ENCODE measurements at places on chromosomes 2 and 18. TPM values are rescaled to one million over a fixed set of nuclear protein-coding genes. Genes with fewer than 3 reads are reported as not detected.

DSG4 gene
- not detected for total RNA-seq

- peak; percentile 65 for ATAC-seq
These were observed 24.6 kb upstream of the CASP10 start for GRCh38 chr2:201158111-201158929.

FBXO36 gene
- total RNA-seq: 4.7 TPM

DNA sequence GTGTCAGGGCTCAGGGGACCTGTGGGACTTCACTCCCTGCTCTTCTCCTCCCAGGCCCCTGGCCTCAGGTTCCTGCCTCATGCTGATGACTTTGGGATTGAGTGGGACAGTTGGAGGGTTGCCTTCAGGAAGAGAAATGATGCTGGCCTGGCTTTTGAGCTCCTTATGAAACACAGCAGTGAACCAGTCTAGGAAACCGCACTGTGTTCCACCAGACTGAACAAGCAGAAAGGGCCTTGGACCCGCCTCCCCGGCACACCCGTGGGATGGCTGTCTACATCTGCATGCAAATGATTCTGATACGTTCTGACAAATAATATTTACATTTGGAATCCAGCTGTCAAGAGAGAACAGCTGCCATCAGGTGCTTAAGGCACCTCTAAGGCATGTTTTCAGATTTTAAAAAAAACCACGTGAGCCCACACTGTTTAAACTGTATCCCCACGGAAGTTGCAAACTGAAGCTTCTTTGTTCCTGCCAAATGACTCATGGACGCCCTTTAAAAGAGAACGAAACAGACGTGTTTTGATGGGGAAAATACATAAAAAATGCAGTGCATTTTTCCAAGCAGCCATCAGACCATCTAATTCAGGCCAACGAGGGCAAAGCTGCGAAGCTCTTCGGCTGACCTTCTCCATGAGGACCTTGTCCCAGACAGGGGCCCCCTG is 27.6 kb upstream of the ASAP2 start:
- ATAC-seq: peak; percentile 62

PTRHD1 gene
- 22.2 TPM for total RNA-seq

All from motor neuron (in vitro differentiated cells).